ENCODE measurements at places on chromosomes 7 and 10.
A peak's percentile ranks its signal among the peaks of the same experiment; 100 is the strongest.

- no peak for DNase-seq
Observed at GRCh38 chr10:128517167-128517566, 390.9 kb upstream of the MKI67 start.

DNA sequence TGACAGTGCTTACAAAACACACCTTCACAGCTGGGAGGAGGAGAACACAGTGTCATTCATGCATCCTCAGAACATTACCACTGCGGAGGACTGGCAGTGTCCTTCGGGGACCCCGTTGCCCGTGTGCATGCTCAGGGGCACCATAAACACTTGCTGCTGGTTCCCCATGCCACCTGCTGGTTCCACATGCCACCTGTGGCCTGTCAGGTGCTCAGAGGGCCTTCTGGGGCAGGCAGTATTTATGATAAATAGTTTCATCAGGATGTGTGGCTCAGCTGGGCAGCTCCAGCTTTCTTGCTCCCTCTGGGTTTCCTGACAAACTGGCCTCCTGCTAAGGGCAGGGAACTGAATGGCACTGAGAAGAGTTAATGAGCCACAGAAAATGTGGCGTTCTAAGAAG is 32.1 kb downstream of the CELF2 start:
- no peak for DNase-seq

DNA sequence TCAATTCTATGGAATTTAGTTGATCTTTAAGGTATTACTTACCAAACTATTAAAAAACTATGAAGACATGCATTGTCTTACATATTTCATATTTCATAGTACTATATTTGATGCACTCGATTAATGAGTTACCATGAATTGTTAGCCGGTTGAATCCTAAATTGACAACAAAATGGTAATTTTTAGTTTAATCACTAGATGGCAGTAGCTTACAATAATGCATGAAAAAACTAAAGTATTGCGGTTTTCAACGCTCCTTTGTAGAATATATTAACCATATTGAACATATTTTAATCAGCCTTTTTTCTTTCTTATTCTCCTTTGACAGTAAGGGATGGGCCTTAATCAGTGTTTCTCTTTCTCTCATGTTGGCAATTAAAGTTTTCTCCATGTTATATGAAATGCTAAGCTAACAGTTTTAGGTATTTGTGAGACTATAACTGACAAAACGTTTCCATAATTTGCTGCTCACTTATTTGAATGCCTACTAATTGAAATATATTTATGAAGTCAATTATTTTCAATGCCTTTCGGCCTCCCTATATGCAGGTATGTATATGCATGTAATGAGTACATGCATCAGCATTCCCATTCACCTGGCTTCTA is 48.5 kb upstream of the ARL4A start:
- peak; percentile 68 for DNase-seq

DNA sequence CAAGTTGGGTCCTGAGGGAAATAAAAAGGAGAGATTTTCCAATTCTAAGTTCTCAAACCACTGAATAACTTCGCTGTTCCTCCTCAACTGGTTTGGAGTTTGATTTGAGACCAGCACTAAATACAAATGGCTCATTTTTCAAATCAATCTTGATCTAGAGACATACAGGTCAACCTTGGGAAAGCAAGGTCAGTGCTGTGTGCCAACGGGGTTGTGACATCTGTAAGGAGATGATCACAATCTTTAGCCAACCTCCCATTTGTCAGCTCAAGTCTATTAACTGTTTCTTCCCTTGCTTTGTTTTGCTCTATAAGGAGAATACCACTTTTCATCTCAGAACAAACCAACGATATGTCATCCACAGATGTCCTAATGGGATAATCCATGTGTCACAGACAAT is 131.1 kb downstream of the TAX1BP1 start:
- no peak for DNase-seq

- no peak for DNase-seq
Observed at GRCh38 chr7:71612911-71613310, 481.0 kb downstream of the GALNT17 start.

- DNase-seq = no peak
Observed at GRCh38 chr7:77205706-77206105, 6.1 kb upstream of the FGL2 start.

DNA sequence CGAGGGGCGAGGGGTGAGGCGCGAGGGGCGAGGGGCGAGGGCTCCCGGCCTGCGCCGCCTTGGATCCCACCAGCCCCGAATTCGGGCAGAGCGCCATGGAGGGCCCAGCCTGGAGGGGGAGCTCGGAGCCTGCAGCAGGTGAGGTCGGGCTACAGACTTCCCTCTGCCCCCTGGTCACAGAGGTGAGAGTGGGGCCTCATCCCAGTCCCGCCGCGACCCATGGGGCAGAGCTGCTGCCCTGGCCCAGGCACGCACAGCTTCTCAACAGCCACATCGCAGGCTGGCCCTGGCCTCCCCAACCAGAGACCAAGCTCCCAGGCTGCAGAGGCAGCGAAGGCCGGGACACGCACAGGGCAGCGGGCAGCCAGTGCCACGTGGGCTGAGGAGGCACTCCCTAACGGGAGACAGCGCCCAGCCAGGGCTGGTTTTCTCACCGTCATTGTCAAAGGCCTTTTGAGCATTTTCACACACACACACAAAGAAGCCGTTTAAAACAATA is 191.8 kb downstream of the PTPRN2 start:
- no peak for DNase-seq

All from CD4-positive, alpha-beta T cell treated with Interleukin-4 for 1 hour (primary cell).